CD4-positive, alpha-beta T cell treated with Interleukin-1 beta for 1 hour (primary cell): ENCODE measurements at places on chromosomes 5 and 9.

- no peak for DNase-seq
Observed at GRCh38 chr5:137114529-137114928, 384.6 kb downstream of the SPOCK1 start.

- DNase-seq, result no peak
Observed at GRCh38 chr9:114690308-114690707, 8.3 kb upstream of the TEX48 start.

GRCh38 chr5:135831439-135831838 lies 3.0 kb upstream of the SLC25A48 start:
- DNase-seq, result no peak

- no peak for DNase-seq
Observed at GRCh38 chr5:154535535-154535934, 57.5 kb upstream of the HAND1 start.

- DNase-seq, result no peak
Observed at GRCh38 chr9:77435688-77436087, 212.4 kb downstream of the GNA14 start.

DNA sequence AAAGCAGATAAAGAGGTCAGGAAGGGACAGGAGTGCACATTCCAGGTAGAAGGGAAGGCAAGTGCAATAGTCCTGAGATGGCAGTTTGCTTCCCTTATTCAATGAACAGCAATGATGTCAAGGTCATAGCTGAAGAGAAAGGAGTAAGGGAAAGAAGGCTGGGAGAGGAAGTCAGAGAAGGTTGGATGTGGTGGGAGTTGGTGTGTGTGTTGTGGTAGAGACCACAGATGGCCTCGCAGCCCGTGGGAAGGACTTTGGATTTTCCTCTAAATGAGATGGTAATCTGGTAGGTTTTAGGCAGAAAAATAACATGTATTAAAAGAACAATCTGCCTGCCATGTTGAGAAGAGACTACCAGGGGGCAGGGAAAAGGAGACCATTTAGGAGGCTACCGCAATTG lies 25.1 kb upstream of the LPAR1 start:
- no peak for DNase-seq

DNA sequence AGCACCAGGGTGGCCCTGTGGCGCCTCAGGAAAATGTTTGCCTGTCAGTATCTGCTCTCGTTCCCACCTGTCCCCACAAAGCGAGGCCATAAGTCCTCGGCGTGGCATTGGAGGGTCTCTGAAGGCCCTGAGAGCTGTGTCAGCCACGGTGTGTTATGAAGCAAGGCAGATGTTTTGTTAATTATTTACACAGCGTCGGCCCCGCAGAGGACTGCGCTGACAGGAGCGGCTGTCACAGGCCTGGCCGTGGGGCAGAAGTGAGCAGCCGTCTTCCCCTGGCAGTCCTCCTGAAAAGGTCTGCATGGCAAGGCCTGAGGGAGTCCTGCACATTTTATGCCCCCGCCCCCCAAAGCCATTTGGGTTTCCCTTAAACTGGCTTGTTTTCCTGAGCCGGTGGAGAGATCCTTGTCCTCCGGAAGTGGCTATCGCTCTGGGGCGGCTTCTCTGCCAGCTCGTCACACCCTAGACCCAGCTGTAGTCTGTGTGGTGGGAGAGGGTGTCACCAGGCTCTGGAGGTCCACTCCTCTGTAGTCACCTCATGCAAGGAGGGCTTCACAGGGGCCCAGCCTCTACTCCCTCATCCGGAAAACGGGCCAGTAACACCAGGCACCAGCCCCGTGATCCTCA lies 6.2 kb downstream of the NEK6 start:
- no peak for DNase-seq

DNA sequence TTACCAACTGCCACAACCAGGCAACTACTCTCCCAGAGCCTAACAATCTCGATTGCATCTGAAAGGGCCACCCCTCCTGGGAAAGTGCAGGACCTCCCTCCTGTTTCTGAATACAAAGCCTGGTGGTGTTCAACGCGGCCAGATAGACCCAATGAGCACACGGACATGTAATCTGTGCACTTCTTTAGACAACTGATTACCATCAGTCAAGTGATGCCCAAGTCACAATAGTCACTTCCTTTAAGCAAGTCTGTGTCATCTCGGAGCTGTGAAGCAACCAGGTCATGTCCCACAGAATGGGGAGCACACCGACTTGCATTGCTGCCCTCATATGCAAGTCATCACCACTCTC lies 739 bp downstream of the C9orf72 start:
- DNase-seq, result peak; percentile 67

DNA sequence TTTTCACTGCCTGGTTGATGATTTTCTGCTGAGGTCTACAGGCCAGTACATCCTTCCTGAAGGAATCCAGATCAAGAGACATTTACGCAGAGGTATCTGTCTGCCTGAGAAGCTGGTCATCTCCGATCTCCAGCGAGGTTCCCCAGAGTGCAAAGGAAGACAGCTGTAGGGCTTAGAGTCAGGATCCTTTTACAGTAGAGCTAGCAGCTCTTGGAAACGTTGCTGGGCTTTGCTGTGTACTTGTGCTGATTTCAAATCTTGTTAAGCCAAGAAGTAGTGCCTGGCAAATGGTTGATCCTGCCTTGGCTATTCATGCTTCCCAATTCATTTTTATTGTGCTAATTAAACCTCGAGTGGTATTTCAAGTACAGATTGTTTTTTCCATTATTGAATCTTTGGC lies 48.9 kb downstream of the NTRK2 start:
- DNase-seq, result no peak

DNA sequence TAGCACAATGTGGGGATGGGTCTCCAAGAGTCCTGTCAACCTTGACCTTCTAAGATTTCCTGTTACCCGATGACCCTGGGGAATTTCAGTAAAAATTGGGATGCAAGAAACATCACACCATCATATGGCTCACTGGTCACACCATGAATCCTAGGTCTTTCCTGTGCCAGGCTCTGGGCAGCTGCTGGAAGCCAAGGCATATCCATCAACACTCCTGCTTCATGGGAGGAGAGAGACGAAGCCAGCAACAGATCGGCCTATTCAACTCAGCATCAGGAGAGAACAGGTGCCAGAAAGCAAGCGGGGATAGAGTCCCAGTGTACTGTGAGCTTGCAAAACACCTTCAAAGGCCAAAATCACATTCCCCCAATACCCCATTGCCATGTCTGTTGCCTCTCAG lies 6.5 kb upstream of the NEK6 start:
- no peak for DNase-seq

DNA sequence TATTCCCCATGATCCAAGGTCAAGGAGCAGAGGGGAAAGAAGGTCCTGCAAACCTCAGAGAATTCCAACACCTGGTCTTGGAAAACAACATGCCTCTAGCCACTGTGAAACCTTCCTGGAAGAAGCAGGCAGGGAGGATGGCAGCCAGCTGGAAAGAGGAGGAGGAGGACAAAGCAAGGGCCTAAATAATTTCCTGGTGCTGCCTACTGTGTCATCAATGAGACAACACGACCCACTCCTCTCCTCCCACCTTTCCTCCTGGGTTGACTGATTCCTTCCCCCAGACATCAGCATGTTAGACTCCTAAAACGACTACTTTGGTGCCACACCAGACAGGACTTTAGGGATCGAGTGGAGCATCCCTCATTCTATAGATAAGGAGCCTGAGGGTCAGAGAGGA lies 78.8 kb downstream of the KLHL3 start:
- no peak for DNase-seq

DNA sequence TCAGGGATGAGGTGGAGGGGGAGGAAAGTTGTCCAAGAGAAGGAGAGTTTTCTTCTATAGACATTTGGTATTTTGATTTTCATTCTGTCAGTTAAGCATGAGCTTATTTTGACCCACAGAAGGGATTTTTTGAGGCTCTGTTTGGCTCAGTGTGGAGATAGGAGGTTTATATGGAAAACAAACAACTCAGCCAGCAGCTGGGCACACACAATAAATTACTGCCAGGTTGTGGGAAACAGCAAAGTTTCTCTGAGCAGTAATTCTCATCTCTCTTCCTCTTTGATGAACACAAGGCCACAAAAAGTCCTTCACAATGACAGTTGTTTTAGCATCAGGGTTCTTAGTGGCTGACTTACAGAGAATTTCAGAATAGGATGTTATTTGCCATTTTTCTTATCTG lies 486.1 kb downstream of the KDM4C start:
- DNase-seq, result no peak

GRCh38 chr9:113042884-113043657 lies 13.5 kb downstream of the ZFP37 start:
- no peak for DNase-seq

GRCh38 chr5:75043633-75044264 lies 8.6 kb downstream of the GCNT4 start:
- DNase-seq, result no peak

- no peak for DNase-seq
Observed at GRCh38 chr5:108036482-108036881, 345.4 kb downstream of the FBXL17 start.

GRCh38 chr9:99221266-99221620 lies 499 bp downstream of the ALG2 start:
- DNase-seq, result no peak

GRCh38 chr9:74006935-74007334 lies 490.2 kb upstream of the RORB start:
- no peak for DNase-seq

DNA sequence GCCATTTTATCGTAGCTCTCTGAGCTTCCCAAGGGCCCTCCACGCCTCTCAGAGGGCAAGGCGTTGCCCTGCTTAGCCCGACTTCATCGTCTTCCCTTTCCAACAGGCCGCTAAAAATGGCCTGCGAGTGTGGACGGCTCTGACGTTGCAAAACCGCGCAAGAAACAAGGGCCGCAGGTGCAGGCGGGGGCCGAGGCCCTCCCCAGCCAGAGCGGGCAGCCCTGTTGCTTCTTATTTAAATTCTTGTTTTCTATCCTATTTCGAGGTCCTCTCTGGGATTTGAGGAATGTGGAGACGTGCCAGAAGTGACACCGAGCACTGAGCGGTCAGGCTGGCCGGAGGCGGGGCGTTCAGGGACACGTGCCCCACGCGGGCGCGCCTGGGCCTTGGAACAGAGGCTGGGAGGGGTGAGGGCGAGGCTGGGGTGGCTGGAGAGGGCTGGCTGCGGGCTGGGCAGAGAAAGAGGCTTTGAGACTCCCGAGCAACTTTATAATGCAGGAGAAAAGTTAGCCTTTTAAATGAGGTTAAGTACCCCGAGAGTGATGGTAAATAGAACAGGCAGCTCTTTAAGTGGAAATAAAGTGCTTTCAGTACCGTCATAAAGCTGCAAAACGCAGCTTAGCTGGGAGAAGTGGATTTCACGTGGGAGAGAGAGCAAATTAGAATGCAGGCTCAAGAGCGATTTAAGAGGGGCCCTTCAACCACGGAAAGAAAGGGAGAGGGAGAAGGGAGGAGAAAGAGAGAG lies 243.6 kb downstream of the AUH start:
- peak; percentile 47 for DNase-seq

GRCh38 chr5:93589829-93590215 lies 6.8 kb downstream of the NR2F1 start:
- no peak for DNase-seq

DNA sequence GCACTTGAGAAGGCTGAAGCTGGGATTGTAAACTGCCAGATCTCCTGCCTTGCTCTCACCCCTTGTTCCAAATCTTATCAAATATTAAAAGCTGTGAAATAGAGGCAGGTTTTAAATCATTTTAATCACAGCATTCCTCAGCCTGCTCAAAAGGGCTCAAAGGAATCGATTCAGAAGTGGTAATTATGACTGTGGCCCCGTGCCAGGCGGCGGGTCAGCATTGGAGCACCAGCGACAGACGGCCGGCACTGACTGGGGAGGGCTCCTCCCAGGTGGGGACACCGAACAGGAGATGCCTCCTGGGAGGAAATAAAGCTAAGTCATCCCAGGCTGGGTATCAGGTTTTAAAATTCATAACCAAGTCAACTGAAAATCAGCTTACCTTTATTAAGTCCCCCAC lies 66.7 kb downstream of the KCNIP1 start:
- no peak for DNase-seq

DNA sequence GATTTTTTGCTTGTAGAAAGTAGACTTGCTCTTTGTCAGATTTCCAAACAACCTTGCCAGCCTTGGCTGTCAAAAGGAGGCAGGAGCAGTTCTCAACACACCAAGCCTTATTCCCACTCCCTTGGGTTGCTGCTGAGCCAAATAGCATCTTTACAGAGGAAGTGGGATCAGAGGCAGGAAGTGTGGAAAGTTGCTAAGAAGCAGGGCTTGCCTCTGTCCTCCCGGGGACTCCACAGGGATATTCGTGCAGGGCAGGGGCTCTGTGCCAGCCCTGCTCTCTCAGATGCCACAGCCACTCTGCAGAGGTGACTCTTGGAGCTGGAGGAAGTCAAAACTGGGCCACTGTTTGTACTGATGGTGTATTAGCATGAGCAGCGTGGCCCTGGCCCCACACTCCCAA lies 24.3 kb downstream of the PTPDC1 start:
- DNase-seq, result no peak

DNA sequence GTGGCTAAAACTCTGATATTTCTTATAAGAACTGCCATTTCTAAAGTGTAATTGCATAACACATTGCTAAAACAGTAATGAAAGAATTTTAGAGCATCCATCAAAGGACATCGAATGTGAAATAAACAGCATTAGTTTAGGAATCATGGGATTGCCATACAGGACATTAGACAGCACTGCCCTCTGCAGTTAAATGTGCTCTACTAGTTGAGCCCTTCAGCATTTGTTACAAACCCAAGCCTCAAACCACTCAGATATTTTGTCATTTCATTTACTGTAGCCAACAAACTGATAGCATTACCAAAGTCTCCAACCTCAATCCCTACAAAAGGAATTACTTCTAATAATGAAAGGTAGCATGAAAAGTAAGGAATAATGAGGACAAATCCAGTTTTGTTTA lies 116.8 kb upstream of the COX7C start:
- DNase-seq, result no peak

DNA sequence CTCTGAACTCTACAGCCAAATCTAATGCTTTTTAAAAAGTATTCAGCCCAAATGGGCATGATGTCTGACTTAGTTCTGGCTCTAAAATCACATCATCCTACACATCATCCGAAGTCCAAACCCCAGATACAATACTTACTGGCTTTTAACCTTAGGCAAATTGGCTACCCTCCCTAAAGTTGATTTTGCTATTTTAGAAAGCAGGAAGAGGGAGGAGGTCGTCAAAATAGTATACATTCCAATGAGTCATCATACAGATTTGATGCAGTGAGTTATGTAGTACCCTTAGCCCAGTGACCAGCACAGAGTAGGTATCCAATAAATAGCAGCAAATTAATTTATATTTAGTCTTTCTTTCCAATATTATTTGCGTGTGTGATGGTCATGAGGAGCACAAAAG lies 582.0 kb upstream of the TUSC1 start:
- DNase-seq, result no peak

DNA sequence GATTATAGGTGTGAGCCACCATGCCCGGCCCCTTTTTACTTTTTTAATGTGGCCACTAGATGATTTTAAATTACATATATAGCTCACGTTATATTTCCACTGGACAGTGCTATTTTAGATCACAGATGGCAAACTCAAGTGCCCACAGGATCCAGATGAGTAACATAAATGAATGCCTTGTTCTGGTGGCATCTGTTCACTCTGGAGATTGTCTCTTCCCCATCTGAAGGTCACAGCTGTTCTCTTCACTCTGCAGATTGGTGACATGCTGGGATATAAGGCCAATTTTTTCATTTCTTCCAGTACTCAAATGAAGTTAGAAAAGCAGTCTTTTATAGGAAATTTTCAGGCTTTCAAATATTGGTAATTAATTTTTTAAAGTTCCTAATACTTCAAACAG lies 160.1 kb downstream of the DOCK8 start:
- DNase-seq, result no peak
